ENCODE measurements at places on chromosomes 3 and 15.

DNA sequence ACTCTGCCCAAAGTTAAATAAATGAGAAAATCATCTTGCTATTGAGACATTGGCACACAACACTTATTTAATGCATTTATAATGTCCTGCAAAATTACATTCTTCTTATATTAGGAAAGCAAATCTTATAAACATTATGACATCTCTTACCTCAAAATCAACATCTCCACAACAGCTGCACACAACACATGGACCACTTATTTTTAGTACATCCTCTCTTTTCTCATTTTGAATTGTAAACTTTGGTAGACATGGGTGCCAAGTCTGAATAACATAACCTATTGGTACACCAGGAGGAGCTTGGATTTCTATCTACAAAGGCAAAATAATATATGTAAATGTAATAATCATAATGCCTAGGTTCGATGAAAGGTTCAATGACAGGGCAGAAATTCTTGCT, 23.0 kb downstream of the PLSCR1 start:
- no peak for DNase-seq

DNA sequence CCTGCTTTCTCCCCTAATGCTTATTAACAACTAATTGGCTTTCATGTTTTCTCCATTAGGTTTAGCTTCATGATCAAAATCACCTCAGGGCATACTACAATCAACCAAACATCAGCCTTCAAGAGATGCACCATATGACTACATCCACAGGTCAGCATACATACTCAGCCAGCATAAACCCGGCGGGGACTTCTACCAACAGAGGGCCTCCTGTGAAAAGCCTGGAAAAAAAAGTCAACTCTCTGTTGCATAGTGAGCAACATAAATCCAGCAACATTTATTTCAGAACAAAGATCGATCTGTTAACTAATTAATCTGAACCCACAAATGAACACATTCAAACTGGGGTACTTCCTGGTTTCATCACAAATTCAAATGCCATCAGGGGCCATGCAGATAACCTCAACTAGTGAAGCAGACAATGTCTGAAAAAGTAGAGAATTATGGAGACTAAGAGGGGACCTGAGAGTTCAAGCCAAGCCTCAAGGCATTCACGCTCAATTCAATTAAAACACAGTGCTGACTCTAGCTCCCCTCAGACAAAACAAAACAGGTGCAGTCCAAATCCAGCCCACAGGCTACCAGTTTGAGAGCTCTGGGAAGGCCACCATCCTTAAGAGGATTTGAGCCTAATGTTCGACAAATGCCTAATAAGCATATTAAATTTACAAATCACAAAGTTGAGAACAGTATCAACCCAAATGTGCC, 124.5 kb downstream of the MAGI1 start:
- no peak for DNase-seq

DNA sequence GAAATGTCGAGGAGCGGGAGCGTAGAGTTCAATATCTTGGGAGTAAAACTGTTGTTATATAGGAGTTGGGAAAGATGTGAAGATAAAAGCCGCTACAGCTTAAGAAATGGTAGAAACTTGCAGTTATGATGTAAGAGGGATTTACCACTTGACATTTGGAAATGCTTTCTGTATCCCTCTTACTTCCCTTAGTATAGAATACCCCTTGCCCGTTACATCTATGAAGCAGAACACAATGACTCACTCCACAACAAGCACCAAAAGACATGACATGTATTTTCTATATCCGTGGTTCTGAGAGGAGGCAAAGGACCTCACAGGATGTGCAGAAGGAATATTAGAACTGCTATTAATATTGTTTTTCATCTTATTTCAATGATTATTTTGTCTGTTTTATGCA, 254.2 kb upstream of the NR2F2 start:
- DNase-seq = peak; percentile 12

GRCh38 chr3:26438981-26439884, 183.3 kb upstream of the LRRC3B start:
- DNase-seq = no peak

- no peak for DNase-seq
Observed at GRCh38 chr3:189094539-189094938, 77.2 kb upstream of the TPRG1 start.

GRCh38 chr3:138687236-138687635, 78.7 kb downstream of the FAIM start:
- DNase-seq = peak; percentile 19

- no peak for DNase-seq
Observed at GRCh38 chr3:32371461-32372212, 20.0 kb upstream of the CMTM7 start.
